ENCODE measurements at places on chromosomes 7 and 10.

- DNase-seq: no peak
These were observed 53.6 kb downstream of the SEC61G start for GRCh38 chr7:54705436-54705835.

GRCh38 chr10:126511917-126512479 lies 123.7 kb upstream of the ADAM12 start:
- DNase-seq: no peak

DNA sequence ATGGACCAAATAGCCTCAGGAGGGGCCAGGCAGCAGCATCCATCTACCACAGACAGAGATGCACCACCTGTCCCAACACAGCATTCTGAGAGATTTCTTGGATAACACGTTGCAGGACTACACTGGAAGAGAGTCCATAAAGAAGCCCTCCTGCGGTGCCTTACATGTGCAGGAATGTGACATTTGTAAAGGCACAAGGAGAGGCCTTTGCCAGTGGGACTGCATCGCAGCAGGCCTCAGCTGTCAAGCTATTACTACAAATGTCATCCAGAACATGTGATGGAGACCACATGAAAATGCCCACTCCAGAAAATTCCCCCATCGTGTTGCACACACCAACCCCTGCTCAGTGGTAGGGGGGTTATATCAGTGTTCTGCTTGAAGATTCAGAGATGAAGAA lies 77.4 kb downstream of the ATXN7L1 start:
- DNase-seq: no peak

- no peak for DNase-seq
These were observed 75.5 kb upstream of the AGK start for GRCh38 chr7:141475679-141476078.

- no peak for DNase-seq
These were observed at the start of gene DPYSL4 for GRCh38 chr10:132186488-132187429. TSS of gene DPYSL4 (plus strand) at chr10:132186948. CDS start at chr10:132187064, 116 bp downstream.

- DNase-seq: no peak
These were observed 41.3 kb downstream of the PDLIM1 start for GRCh38 chr10:95249467-95249866.

DNA sequence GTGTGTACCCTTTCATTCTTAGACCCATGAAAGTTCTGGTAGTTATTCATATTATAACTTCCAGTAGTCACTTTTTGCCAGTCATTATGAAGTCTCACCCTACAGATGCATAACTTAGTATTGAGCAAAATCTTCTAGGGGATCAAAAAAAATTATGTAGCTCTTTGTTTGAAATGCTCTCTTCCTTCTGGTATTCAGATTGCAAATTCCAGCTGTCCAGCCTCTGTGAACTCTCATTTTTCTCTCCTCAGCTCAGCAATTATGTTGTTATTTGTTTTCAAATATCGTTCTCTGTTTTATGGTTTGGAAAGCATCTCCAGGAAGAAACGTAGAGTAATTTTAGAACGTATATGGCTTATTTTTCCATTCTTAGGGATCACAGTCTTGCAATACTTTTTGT lies 442.5 kb downstream of the SEMA3D start:
- DNase-seq: no peak

DNA sequence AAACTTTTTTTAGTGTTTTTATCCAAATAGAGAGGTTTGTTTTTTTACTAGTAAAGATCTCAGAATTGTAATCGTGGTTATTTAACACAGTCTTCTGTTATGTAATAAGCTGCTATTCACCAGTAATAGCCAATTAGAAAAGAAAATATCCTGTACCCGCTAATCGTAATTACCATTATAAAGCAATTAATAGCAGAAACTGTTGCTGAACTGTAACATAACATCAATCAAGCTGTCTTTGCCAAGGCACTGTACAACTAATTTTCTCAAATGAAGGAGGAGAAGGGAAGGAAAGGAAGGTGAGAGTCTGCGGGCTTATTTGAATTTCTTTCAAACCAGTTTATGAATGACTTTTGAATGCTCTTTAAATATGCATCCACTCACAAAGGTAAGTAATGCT lies 9.3 kb downstream of the ZNF277 start:
- DNase-seq: no peak

DNA sequence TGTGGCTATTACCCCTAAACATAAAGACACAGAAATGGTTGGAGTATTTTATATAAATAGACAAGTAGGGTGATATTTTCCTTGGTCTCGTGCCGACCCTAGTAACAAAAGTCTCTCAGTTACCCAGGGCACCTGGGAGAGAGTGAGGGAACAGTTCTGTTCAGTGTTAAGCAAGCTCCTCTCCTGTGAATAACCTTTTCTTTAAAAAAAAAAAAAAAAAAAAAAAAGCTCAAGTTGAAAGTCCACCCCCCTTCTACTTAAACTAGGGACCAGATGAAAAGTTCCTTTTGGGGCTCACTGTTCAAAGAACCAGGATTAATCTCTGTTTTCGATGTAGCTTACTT lies 636.9 kb upstream of the GALNT17 start:
- no peak for DNase-seq

Data from CD4-positive, alpha-beta T cell treated with Interleukin-17A for 1 hour (primary cell).